PC-3 (cell line): ENCODE measurements at places on chromosomes 5 and 9. TPM values are rescaled to one million over a fixed set of nuclear protein-coding genes. Genes with fewer than 3 reads are reported as not detected.

GRCh38 chr5:159091596-159092331 lies 8.0 kb downstream of the EBF1 start:
- no peaks in the 10 kb centered on the region for H3K36me3 ChIP-seq
- H3K27ac ChIP-seq: no peak overlapping the region
- H3K4me3 ChIP-seq: no peak overlapping the region
- 0 out of 2 replicates have a peak, but pooled peaks cover 3% of the 10 kb centered on the region for H3K4me1 ChIP-seq
- no peaks in the 10 kb centered on the region for H3K27me3 ChIP-seq
- no peak for DNase-seq

DNA sequence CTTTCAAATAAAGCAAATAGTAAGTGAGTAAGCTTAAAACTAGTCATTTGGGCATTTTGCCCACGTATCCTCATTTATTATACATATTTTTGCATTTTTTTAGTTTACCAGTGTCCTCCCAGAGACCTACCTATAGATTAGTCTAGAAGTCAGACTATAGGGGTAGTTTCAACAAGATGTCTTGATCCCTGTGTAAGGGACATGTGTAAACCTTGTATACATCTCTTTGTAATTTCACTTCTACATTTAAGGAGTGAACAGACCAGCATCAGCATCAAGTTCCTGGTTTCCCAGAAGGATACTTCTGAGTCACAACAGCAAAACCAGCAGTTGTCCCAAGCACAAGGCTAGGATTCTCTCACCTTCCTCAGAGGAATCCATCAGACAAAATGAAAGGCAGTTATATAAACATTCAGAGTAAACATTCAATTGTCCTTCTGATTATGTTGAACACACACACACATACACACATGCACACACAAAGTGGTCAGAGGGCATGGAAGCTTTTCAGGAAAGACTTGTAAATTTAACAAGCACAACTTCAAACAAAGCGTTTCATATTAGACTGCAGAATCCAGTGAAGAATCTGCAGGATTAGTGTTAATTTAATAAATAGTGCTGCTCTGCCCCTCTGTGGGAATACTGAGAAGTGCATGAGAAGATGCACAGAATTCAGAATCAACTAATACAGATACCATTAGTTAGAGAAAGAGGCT lies 55.4 kb downstream of the HINT1 start:
- H3K36me3 ChIP-seq: no peaks in the 10 kb centered on the region
- peak; percentile 64 for DNase-seq
- no peak overlapping the region for H3K4me3 ChIP-seq
- H3K27ac ChIP-seq: no peak overlapping the region
- no peaks in the 10 kb centered on the region; the same call in 1 of the 2 replicates for H3K4me1 ChIP-seq
- H3K27me3 ChIP-seq: no peaks in the 10 kb centered on the region

- H3K27me3 ChIP-seq: peaks cover 27% of the 10 kb centered on the region
- no peak for DNase-seq
- no peak overlapping the region for H3K4me3 ChIP-seq
- H3K4me1 ChIP-seq: no peaks in the 10 kb centered on the region
Observed at GRCh38 chr5:171795381-171795780, 9.8 kb downstream of the SMIM23 start.

C9 gene
- not detected in 2 replicates for total RNA-seq

DNA sequence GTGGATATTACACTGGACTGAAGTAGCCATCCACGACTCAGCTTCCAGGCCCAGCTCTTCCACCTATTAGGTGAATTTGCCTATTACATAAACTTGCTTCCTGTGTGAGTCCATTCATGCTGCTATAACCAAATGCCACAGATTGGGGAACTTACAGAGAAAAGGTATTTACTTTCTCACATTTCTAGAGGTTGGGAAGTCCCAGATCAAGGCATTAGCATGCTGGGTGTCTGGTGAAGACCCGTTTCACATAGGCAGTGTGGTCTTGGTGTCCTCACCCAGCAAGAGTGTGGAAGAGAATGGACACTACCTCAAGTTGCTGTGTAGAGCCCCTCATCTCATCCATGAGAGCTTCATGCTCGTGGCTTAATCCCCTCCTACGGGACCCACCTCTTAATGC lies 282.6 kb downstream of the IRX1 start:
- no peaks in the 10 kb centered on the region for H3K4me1 ChIP-seq
- H3K4me3 ChIP-seq: no peak overlapping the region
- no peaks in the 10 kb centered on the region for H3K36me3 ChIP-seq
- no peaks in the 10 kb centered on the region for H3K27me3 ChIP-seq
- no peak overlapping the region for H3K27ac ChIP-seq
- no peak for DNase-seq

BRINP1 gene
- total RNA-seq: not detected in 2 replicates

HAND1 gene
- total RNA-seq: not detected in 2 replicates

C9orf50 gene
- not detected in 2 replicates for total RNA-seq

- no peaks in the 10 kb centered on the region for H3K27me3 ChIP-seq
- H3K36me3 ChIP-seq: no peaks in the 10 kb centered on the region
- H3K4me3 ChIP-seq: no peak overlapping the region
- no peak for DNase-seq
- H3K4me1 ChIP-seq: no peaks in the 10 kb centered on the region
Observed at GRCh38 chr9:129206905-129207304, 28.8 kb upstream of the IER5L start.

GRCh38 chr5:110371011-110371724 lies 355.3 kb downstream of the TMEM232 start:
- H3K4me1 ChIP-seq: no peaks in the 10 kb centered on the region
- H3K27ac ChIP-seq: no peak overlapping the region
- no peak overlapping the region for H3K4me3 ChIP-seq
- H3K27me3 ChIP-seq: no peaks in the 10 kb centered on the region
- no peak for DNase-seq

FOXD4L3 gene
- total RNA-seq: not detected in 2 replicates

PAX5 gene
- total RNA-seq: 0.52 TPM in 1 of 2 replicates, not detected in the other

DNA sequence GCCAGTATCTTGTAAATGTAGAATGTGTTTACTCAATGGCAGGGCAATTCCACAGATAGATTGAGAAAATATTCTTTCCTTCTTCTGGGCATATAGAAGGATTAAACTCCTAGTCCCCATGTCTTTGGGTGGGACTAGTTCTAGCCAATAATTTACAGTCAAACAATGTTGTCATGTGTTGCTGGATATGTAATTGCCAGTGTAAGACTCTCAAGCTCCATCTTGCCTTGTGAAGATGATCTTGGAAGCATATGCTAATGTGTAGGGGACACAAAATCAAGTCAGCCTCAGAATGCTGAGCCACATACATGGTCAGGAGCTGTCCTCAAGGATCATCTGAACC lies 386.9 kb downstream of the CETN3 start:
- H3K4me1 ChIP-seq: peaks cover 23% of the 10 kb centered on the region
- no peak for DNase-seq
- no peaks in the 10 kb centered on the region for H3K27me3 ChIP-seq
- H3K36me3 ChIP-seq: no peaks in the 10 kb centered on the region
- no peak overlapping the region for H3K4me3 ChIP-seq

SLC4A9 gene
- total RNA-seq: 0.29 TPM in 1 of 2 replicates, not detected in the other

DNA sequence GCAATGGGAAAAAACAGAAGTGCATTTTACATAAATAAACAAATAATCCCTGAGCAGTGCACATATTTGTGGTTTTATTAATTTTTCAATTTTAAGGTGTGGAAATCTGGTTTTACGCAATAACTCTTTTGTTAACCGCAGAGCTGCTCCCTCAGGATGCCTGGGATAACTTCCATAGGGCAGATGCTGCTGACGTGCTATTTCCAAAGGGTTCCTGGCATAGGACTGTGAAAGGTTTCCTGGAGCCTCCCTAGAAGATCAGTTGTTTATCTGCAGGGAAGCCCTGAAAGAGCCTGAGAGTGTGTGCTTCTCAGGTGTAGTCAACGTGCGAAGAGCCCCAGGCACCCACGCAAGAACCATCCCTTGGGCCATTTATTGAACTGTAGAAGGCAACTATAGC lies 443.5 kb downstream of the PLK2 start:
- no peak overlapping the region for H3K4me3 ChIP-seq
- no peaks in the 10 kb centered on the region for H3K4me1 ChIP-seq
- no peaks in the 10 kb centered on the region for H3K36me3 ChIP-seq
